Esophagus squamous epithelium (tissue), 5 donors: ENCODE measurements at places on chromosomes 7 and 10. TPM values are rescaled to one million over a fixed set of nuclear protein-coding genes. Genes with fewer than 3 reads are reported as not detected.

DNA sequence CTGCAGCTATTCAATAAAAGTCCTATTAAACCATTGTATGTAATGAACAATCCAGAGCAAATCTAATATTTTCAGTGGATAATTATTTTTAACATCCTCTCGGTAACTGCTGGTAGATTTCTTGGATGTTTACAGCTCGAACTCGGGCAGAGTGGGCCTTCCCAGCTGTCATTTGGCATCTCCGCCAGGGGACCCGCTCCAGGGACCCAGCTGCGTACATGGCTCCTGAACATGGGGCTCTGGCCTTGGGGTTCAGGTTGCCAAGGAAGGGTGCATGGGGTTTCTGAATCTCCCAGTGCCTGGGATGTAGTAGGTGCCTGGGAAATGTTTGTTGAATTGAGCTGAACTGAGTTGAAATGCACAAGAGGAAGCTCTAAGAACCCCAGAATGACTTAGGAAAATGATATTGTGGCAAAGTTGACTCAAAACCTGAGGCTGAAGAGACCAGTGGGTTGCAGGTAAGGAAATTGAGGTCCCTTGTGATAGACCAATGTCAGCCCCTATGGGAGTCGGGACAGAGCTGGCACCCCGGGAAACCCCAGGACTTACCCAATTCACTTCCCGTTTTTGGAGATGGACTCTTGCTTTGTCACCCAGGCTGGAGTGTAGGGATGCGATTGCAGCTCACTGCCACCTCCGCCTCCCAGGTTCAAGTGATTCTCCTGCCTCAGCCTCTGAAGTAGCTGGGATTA is 228.4 kb downstream of the CUX1 start:
- DNase-seq, result no peak

DNA sequence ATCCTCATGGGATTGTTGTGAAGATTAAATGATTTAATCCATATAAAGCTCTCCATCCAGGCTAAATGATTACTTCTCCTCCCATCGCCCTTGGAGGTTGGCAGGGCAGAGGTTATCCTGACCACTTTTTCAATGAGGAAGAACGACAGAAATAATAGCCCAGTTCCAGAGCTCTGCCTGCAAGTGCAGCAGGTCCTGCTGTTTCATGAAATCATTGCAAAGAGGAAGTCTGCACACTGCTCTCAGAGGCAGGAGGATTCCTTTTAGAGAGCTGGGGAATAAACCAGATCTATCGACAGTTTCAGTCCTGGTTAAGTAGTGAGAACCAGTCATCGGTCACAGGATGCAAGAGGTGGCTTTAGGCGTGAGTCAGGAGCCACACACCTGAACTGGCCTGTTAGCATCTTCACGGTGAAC is 25.0 kb upstream of the CDH23 start:
- no peak for DNase-seq

DNA sequence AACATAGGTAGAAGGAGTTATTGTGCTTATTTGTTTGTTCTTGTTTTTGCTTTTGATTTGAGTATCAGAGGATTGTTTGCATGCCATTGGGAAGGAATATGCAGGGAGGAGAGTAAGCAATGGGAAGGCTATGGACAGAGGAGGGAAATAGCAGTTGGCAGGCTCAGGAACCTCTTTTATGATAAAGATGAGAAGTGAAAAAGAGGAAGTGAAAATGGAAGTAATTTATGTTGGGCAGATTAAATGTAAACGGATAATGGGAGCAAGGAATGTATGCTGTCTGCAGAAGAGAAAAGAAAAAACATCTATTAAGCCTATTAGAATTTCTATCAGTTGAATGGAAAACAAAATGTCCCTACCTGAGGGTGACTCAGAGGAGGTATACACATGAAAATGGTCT is 90.1 kb upstream of the NPSR1 start:
- no peak for DNase-seq

DNA sequence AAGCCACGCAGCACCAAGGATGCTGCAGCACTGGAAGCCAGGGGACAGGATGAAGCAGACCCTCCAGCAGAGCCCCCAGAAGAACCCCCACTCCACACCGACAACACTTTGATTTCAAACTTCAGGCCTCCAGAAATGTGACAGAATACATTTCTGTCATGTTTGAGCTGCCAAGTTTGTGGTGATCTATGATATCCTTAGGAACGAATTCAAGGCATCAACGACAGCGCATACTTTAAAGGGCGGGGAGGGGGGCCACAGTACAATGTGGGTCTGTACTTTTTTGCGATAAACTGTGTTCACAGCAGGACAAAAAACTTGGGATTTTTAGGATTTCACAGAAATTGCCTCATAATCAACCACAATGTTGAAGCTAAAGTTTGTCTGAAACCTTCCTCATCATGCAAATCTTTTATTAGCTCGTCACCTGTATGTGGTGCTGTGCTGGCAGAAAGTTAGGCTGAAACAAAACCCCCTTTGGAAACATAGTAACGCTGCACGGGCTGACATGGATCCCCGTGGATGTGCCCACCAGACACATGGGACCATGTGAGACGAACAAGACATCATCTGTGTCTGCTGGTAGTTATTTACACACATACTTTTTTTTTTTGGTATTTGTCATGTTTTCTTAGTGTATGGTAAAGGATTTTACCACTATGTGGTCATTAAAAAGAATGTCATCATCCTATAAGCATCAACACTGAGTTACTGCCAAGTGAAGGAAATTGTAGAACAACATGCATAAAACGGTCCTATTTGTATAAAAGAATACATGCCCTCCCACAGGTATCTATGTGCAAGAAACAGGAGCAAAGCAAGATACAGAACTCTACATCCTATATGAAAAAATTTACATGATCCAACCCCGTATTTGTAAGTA is 113.3 kb upstream of the AFAP1L2 start:
- DNase-seq, result no peak

- no peak for DNase-seq
Observed at GRCh38 chr10:103692436-103692951, 162.9 kb downstream of the SH3PXD2A start.

- no peak for DNase-seq
Observed at GRCh38 chr10:63013755-63014154, 119.4 kb upstream of the NRBF2 start.

The H2BK1 gene
- not detected for total RNA-seq

DNA sequence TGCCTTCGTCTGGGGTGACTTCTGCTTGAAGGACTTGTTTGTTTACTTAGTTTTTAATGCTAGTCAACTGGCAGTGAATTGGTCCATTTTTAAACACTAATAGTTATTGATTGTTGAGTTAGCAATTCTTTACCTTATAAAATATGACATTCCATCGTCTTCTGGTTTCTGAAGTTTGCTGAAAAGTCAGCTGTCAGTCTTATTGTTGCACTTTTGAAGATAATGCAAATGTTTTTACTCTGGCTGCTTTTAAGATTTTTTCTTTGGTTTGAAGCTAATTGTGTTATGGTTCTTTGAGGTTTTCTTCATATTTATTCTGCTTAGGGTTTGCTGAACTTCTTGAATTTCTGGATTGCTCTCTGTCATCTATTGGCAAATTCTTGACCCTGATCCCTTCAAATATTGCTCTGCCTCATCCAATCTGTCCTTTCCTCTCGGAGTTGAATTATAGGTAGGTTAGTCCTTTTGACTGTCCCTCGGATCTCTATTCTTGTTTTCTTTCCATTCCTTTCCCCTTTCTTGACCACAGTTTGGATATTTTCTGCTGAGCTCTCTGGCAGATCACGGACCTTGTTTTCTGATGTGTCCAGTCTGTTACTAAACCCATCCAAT is 24.2 kb downstream of the MGMT start:
- DNase-seq, result no peak

GRCh38 chr10:68074775-68075549 is at the start of gene HERC4:
HERC4 (minus strand) TSS chr10:68075283; CDS start chr10:68073108, 2,175 bp downstream.
- DNase-seq, result peak; percentile 69

DNA sequence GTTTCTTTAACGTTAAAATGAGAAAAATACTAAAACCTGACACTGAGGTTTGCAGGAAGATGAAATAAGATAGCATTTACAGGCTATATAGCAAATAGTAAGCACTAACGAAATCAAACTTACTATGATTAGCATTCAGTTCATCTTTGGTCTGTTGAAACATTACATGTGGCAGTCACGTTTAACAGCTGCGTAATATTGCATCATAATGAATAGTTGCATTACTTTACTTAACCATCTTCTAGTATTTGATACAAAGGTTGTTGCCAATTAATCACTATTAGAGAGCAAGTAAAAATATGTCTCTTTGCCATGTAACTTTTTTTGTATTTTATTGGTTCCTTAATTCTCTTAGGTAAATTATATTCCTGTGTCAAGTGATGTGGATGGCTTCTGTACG is 131.8 kb upstream of the GHITM start:
- DNase-seq, result no peak

- DNase-seq, result no peak
Observed at GRCh38 chr10:72186258-72186981, 29.4 kb upstream of the ANAPC16 start.

DNA sequence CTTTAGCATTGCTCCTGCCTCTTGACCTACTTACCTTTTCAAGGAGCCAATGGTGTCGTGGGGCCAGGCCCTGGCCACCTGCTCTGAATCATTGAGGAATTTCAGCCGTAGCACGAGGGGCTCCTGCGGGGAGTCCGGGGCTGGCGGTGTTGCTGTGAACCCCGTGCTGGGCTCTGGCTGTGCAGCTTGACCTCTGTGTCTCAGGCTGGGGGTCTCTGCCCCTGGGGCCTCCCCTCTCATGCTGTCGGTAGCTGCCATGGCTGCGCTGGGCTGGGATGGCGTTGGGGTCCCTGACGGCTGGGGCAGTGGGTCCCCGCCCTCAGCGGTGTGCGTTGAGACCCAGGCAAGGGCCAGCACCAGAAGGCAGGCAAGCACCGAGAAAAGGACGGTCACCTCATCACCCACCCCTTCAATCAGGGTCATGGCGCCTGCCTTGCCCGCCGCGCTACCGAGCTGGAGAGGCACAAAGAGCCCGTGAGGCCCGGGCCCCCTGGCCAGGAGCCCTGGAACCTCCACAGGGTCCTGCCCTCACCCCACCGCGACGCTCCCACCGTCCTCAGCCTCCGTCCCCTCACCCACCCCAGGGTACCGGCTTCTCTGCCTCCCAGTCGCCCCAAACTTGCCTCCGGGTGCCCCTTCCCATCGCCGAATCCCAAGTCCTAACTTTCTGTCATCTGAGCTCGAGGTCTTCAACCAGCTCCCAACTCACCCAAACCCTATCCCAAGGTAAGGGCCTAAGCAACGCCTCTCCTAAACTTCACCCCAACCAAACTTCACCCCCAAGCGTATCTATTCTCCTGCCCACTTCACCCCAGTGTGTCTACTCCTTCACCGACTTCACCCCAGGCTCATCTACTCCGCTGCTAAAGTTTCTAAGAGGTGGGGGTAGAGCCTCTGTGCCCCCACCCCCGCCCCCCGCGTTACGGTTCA is 887 bp downstream of the TMUB1 start:
- DNase-seq, result no peak

DNA sequence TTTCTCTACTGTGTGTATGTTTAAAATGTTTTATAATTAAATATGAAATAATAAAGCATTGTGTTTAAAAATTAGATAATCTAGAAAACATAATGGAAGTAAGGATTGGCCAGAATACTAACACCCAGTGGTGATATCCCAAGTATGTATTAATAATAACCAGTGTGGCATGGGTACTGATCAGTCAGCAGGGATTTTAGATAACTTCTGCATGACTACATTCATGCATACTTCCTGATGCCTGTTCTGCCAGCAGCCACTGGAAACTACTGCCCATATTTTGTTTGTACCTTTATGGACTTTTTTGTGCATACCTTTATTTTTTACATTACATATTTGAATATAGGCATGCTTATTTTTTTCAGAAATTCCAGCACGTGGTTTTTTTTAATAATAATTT is 156.6 kb upstream of the TMEM196 start:
- no peak for DNase-seq

The PON1 gene
- not detected for total RNA-seq

DNA sequence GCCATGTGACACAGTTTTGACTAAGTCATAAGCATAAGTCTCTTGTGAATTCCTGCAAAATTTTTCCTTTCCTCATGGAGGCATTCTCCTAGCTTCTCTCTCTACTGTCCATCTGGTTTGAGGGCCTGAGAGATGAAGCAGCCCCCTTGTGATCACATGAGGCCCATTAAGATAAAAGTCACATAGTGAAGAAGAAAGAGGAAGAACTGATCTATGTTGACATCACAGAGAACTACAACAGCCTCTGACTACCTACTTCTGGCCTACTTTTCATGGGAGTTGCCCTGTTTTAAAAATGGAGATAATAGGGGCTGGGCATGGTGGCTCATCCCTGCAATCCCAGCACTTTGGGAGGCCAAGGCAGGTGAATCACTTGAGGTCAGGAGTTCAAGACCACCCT is 50.4 kb downstream of the TFEC start:
- DNase-seq, result no peak

DNA sequence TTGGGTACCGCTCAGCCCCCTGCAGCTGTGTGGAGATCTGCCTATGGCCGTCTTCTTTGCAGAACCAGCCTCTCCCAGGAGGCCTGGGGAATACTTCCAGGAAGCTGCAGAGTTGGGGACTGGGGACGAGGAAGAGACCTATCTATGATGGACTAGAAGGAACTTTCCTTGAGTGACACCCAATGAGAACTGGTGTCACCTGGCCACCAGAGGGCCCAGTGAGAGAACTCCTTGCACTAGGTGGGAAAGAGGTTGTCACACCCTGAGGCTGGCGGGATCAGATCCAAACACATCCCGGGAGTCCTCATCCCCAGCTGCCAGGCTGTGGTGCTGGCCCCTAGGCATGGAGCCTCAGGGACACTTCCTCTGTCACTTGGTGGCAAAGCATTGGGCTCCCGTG is 4.9 kb upstream of the GRID2IP start:
- DNase-seq, result no peak

GRCh38 chr10:95346715-95347401 is 56.1 kb upstream of the PDLIM1 start:
- no peak for DNase-seq

- no peak for DNase-seq
Observed at GRCh38 chr10:26169466-26169865, 47.1 kb upstream of the GAD2 start.

GRCh38 chr10:44415121-44415520 is 30.2 kb upstream of the CXCL12 start:
- DNase-seq, result no peak

DNA sequence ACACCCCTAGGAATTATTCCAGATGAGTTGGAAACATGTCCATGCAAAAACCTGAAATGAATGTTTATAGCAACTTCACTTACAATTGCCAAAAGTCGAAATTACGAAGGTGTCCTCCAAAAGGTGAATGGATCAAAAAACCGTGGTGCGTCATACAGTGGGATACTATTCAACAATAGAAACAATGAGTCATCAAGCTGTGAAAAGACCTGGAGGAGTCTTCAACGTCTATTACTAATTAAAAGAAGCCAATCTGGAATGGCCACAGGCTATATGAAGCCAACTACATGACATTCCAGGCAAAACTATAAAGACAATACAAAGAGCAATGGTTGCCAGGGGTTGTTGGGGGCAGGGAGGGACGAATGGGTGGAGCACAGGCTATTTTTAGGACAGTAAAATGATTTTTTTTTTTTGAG is 12.6 kb upstream of the PPP2R2D start:
- no peak for DNase-seq
